ENCODE measurements at places on chromosomes 4 and X.

GRCh38 chr4:88698519-88698918, 890 bp upstream of the NAP1L5 start:
- DNase-seq: no peak

- no peak for DNase-seq
Observed at GRCh38 chr4:94256144-94256783, 48.6 kb downstream of the SMARCAD1 start.

DNA sequence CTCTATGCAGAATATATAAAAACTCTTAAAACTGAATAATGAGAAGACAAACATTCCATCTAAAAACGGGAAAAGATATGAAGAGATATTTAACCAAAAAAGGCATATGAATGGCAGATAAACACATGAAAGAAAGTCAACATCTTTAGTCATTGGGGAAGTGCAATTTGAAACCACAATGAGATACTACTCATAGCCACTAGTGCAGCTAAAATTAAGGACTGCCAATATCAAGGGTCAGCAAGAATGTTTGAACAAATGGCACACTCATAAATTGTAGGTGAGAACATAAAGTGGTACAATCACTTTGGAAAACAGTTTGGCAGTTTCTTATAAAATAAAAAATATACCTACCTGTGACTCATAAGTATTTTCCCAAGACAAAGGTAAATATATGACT, 534.9 kb upstream of the DIPK2B start:
- no peak for DNase-seq

DNA sequence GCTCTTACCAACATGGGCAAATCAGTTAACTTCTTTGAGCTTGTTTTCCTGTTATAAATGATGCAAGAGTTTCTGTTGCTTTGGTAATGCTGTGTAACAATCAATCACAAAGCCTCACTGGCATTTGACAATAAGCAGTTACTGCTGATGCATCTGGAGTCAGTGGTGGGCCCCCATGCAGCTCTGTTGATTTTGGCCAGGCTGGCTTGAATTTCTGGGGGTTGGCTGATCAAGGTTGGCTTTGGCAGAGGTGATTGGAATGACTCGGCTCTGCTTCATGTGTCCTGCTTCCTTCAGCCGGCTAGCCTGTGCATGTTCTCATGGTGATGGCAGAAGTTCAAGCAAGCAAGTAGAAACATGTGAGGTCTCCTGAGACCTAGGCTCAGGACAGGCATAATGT, 90.4 kb downstream of the PHEX start:
- DNase-seq: no peak

GRCh38 chr4:5852523-5853202, 40.2 kb downstream of the CRMP1 start:
- DNase-seq: no peak

DNA sequence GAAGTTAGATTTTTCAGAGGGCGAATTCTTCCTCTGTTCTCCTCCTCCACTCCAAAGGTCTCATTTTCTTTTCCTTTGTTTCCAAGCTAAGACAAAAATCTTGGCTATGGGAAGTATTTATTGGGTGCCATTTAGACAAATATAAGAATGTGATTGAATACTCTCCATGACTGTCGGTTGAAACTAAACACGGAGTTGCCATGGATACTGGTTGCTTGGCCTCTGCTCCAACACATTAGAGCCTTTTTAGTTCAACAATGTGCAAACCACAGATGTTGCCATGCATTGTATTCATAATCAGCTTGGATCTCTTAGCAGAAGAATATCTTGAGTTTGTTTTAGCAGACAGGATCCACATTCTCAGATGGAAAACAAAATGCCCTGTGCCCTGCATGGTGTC, 366.5 kb upstream of the LCORL start:
- no peak for DNase-seq

GRCh38 chrX:11059933-11060332, 51.2 kb upstream of the HCCS start:
- DNase-seq: no peak

DNA sequence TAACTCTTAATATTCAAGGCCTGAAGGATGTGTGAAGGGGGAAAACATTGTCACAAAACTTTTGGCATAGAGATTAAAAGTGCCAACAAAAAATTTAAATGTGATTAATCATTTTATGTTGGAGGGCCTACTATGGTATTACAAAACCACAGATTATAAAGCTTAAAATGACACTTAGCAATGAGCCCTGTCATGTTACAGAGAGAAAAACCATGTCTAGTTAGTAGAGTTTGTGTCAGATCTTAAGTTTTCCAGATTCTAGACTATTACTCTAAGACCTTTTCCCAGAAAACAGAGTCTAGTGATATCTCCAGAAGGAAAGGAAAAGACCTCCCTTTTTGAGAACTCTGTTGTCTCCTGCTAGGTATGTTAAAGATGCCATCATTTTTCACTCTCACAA, 239.1 kb upstream of the DKK2 start:
- DNase-seq: no peak

DNA sequence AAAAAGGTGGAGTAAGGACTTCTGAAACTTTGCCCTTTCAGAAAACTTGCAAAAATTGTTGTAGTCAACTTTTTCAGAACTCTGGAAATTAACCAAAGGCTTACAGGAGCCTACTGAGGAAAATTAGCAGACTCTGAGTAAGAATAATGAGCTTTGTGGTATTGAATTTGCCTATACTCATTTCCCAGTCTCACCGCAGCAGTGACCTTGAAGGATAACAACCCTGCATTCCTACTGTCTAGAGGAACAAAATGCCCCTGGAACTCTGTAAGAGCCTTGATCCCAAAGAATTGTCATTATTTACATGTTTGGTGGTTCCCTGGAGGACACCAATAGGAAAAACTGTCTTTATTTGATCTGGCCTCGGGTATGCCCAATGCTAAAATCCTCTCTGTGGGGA, 57.9 kb downstream of the MND1 start:
- DNase-seq: no peak

- no peak for DNase-seq
Observed at GRCh38 chrX:15683193-15683592, 18.6 kb upstream of the CLTRN start.

- DNase-seq: no peak
Observed at GRCh38 chr4:108586778-108587177, 33.6 kb upstream of the RPL34 start.

- DNase-seq: no peak
Observed at GRCh38 chr4:148061795-148062194, 329.9 kb downstream of the ARHGAP10 start.

DNA sequence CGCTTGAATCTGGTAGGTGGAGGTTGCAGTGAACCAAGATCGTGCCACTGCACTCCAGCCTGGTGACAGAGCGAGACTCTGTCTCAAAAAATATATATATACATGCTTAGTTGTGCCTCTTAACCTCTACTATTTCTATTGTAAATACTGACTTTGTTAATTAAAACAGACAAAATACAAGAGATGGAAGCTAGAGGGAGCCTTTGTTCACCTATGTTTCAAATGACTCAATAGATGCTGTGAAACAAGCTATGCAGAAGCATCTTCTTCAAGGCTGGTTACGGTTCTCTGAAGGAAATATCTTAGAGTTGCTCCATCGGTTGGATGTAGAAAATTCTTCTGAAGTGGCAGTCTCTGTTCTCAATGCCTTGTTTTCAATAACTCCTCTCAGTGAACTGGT, 6.2 kb downstream of the NCAPG start:
- DNase-seq: no peak

DNA sequence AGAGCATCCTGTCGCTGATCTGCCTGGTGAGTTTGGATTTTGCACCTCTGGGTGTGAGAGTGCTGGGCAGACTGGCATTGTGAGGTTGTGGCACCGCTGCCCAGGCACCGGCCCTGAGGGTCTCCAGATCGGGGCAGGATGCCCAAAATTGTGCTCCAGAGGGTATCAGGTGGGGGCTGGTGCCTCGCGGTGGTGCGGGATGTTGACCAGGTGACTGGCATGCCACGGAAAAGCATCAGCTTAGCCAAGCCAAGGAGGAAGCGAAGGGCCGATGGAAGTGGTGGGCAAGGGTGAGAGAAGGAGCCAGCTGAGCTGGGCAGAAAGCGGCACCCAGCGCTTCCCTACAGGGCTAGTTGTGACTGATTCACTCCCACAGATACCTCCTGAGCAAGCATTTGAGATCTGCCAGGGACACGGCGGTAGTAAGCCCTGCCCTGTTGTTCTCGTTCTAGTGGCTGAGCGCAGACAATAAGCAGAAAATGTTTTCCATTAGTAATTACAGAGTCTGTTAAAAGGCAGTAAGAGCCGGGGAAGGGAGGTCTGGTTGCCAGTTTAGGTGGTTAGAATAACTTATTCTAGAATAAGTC, 809 bp downstream of the ZFP92 start:
- DNase-seq: no peak

DNA sequence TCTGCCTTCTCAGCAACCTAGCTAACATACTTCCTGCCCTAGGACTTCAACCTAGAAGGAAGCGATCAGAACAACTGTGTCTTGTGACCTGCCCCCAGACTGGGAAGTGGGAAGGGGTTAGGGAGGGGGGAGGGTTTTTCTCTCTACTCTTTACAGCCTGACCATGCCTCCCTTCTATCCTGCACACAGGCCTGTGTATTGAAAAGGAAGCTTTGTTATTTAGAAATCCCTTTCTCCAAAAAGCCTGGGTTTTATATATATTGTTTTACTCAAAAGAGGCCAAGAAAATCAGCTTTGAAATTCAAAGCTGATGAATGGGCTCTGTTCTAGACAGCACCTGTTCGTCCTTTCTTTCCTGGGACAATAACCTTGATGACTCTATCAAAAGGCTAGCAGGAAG, 35.2 kb upstream of the SMS start:
- DNase-seq: no peak

DNA sequence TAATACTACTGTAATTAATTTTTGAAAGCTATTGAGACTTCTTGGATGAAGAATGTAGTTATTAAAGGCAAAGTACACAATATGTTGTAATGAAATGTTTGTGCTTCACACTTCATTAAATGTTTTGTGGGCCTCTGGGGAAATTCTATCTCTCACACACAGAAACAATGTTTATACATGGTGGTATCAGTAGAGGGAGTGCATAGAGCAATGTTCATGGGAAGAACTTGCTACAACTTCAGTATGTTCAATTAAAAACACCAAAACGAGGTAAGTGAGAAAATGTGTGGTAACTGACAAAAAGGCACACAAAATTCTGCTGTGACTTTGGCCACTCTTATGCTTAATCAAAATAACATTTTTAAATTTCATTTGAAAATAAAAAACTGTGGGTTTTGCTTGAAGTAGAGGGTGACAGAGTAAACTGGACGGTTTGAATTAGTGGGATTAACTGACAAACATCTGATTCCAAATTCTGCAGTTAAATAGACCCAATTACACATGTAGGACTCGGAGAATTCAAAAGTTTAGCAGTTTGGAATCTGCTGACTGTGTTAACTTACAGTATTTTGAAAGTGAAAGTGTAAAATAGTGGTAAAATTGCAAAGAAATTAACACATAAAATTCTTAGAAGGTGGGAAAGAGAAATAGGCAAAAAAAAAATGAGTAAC, 111.4 kb upstream of the TTC29 start:
- no peak for DNase-seq

GRCh38 chrX:8720136-8720535, 11.8 kb downstream of the ANOS1 start:
- no peak for DNase-seq

GRCh38 chr4:42865572-42866189, 26.8 kb upstream of the GRXCR1 start:
- DNase-seq: no peak

DNA sequence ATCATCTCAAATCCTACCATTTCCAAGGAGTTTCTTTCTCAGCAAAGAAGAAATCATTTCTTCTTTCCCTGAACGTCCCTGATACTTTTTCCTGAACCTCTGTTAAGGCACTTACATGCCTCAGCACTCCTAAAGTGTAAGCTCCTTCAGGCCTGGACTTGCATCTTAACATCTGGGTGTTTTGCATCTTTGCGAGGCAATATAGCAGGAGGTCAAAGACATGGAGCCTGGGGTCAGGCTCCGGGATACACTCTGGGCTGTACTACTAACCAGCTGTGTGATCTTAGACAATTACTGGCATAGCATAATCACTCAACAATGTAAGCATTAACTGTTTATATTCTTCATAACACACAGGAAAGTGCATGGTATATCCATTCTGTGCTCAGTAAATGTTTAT, 275.5 kb upstream of the BOD1L1 start:
- no peak for DNase-seq

GRCh38 chrX:100417681-100418080, 7.6 kb upstream of the PCDH19 start:
- no peak for DNase-seq
